ENCODE measurements at places on chromosomes 11 and 22.

GRCh38 chr11:68473693-68474092 is 13.1 kb downstream of the PPP6R3 start:
- DNase-seq, result no peak

DNA sequence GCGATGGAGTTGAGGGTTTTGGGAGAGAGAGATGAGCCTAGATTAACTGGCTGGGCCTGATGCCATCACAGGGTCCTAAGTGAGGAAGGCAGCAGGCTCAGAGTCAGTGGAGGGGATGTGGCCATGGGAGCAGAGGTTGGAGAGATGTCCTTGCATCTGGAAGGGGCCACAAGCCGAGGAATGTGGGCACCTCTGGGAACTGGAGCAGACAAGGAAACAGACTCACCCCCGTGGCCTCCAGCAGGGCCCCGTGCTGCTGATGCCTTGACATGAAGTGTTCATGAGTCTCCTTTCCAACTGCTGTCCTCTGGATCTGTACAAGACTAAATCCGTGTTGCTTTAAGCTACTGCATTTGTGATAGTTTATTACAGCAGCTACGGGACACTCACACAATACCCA is 49.2 kb downstream of the SHISAL1 start:
- no peak for DNase-seq

- no peak for DNase-seq
Measured at GRCh38 chr11:12845739-12846358, 163.3 kb upstream of the RASSF10 start.

DNA sequence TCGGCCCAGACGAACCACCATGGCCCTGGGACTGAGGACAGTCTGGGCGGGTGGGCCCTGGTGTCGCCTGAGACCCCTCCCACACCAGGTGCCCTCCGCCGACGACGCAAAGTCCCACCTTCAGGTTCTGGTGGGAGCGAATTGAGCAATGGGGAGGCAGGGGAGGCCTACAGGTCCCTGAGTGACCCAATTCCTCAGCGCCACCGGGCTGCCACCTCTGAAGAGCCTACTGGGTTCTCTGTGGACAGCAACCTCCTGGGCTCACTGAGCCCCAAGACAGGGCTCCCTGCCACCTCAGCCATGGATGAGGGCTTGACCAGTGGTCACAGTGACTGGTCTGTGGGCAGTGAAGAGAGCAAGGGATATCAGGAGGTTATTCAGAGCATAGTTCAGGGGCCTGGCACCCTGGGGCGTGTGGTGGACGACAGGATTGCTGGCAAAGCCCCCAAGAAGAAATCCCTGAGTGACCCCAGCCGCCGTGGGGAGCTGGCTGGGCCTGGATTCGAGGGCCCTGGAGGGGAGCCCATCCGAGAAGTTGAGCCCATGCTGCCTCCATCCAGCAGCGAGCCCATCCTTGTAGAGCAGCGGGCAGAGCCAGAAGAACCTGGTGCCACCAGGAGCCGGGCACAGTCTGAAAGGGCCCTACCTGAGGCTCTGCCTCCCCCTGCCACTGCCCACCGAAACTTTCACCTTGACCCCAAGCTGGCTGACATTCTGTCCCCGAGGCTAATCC is 2.8 kb downstream of the ARHGEF17 start:
- DNase-seq, result no peak

DNA sequence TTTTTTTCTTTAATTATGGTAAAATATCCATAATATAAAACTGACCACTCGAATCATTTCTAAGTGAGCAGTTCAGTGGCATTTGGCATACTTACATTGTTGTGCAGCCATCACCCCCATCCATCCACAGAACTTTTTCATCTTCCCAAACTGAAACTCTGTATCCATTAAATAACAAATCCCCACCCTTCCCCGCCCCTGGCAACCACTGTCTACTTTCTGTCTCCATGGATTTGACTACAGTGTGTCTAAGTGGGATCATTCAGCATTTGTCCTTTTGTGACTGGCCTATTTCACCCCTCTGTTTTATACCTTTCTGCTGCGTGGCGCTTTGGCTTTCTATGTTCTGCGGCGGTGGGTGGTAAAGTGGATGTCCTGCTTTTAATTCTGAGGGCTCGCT is 49.1 kb downstream of the RTN4R start:
- no peak for DNase-seq

DNA sequence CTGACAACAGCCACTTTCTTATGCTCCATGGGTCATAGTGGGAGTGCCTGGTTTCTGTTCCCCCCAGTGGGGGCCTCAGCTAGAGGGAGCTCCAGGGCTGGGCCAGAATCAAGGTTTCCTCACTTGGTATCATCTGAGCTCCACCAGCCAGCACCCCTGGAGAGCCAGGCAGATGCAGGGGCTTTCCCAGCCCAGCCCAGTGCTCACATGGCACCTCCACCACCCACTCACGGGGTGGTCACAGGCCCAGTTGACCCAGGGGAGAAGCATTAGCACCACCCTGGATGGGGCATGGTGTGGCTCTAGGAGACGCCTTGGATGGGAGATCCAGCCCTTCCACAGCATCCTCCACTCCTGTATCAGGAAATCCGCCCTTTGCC is 24.1 kb upstream of the WNT7B start:
- no peak for DNase-seq

DNA sequence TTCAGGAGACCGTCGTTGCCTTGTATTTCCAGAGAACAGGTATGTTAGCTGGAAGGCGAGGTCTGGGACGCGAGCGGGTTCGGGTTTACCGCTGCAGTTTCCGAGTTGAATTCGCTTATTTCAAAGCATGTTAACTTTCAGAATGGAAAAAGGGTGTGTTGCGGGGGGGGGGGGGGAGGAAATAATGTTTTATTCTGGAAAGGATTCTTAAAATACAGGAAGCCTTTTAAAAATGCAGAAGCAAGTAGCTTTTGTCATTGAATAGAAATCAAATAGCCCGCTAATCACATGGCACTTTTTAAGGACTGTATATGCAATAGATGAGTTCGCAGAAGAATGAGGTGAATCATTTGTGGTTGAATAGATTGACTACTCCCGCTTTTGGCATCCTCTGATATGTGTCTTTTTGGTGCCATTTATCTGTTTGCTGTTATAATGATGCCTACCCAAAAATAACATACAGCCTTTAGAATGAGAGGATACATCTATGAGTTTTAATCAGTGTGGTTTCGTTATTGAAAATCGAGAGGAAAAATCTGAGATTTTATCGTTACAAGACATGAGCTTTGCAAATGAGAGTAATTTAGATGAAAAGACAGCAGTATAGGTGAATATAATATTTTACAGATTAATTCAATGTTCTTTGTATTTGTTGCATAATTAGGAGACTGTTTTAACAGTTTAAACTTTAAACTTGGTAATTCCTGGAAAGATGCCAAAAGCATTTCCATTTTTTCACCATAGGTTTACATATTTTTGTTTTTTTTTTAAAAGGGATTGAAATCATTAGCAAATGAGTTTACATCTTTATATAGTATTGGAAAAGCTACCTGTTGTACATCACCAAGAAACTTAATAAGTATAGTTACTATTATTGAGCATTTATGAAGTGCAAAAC is 1.7 kb downstream of the PDE3B start:
- DNase-seq, result no peak

DNA sequence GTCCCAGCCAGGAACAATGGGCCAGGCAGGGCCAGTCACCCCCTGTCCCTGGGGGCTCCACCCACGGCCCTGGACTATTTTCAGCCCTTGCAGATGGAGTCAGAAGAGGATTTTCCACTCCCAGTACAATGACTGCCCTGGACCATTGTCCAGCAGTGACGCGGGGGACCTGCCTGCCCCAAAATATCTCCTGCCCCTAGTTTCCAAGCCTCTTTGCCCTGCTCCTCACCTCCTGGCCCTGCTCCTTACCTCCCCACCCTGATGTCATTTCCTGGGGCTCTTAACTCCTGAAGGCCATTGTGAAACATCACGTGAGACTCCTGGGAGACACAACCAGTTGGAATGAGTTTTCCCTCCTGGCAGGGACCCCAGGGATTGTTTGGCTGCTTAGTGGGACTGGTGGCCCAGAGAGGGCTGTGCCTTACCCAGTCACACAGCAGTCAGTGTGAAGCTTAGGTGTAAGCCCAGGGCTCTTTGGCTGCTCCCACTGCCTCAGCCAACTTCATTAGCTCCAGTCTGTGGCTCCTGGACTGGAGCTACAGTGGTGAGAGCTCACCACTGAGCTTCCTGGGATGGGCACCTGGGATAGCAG is 22.2 kb downstream of the P2RY2 start:
- DNase-seq, result no peak

DNA sequence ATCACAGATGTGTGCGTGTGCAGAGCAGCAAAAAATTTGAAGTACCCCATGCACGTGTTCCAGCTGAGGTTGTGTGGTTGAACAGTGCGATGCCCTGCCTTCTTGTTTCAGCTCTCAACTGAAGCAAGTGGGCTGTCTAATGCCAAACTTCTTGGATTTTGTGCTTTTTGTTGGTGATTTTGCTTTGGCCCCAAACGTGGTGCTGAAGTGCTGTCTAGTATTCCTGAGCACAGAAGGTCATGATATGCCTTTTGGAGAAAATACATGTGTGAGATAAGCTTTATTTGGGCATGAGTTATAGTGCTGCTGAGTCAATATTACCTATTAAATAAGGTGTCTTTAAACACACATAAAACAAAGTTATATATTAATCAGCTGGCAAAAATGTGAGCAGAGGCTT is 14.1 kb downstream of the YDJC start:
- no peak for DNase-seq

DNA sequence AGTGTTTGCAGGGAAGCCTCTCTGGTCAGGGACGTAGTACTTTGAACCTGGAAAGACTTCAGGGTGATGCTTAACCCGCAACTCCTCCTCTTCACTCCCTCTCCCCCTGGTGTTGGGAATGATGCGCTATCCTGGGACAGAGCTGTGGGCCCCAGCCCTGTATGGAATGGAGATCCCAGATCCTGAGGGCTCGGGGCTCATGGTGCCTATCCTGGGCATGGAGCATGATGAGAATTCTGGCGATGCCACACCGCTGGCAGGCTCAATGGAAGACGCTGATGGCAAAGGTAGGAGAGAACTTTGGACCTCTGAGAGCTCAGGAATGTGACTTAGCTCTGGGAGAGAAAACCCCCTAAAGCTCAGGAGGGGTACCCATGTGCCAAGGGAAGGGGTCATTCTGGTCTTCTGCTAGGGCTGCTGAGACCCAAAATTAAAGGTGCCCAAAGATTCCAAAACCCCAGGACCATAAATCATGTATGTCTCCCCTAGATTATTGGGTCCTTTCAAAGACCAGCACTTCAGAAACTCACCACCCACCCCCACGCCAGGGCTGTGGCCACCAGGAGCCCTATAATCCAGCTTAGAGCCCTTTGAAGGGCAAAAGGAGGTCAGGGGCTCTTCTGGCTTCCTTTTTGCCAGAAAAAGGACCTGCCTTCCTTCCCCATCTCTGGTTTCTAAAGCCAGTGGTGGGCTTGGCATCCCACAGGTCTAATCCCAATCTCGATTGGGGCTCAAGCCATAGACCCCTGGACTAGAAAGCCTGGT is 52.5 kb downstream of the BTG4 start:
- no peak for DNase-seq

- no peak for DNase-seq
Measured at GRCh38 chr22:19911540-19912270, 29.9 kb upstream of the COMT start.

GRCh38 chr11:17077240-17077519 is 287 bp downstream of the RPS13 start:
- no peak for DNase-seq

DNA sequence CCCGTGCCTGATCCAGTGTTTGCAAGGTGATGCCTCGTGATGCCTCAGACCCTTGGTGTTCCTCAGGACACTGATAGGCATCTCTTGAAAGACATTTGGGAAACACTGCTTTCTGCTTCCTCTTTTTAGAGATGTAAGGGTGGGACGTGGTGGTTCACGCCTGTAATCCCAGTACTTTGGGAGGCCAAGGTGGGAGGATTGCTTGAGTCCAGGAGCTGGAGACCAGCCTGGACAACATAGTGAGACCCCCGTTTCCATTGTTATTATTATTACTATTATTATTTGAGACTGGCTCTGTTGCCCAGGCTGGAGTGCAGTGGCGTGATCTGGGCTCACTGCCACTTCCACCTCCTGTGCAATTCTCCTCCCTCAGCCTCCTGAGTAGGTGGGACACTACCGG is 6.5 kb upstream of the SOX10 start:
- no peak for DNase-seq

DNA sequence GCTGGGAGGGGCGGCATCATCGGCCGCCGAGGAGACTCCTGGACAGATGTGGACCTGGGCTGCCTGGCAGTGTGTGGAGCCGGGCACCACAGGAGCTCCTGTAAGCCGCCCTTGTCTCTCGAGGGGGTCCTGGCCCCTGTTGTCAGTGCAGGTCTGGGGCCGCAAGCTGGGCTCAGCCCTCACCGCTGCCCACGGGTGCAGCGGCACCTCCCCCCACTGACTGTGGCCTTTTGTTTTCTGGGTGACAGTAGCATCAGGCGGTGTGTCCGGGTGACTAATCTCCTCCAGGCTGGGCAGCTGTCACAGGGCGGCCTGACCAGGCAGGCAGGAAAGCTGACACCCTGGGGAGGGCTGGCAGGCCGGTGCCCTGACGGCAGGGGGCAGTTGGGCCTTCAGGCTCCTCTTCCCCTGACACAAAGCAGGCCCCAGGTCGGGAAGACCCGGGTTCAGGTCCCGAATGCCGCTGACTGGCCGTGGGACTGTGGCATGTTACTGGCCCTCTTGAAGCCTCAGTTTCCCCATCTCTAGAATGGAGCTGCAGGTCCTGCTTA is 16.3 kb downstream of the DGKZ start:
- DNase-seq, result no peak

GRCh38 chr11:66316849-66317251 is at the start of gene CD248:
TSS of gene CD248 (minus strand) at chr11:66317044. CDS start at chr11:66317027, 17 bp downstream.
- no peak for DNase-seq

- DNase-seq, result no peak
Measured at GRCh38 chr22:26998129-26998528, 340.7 kb downstream of the MIAT start.

DNA sequence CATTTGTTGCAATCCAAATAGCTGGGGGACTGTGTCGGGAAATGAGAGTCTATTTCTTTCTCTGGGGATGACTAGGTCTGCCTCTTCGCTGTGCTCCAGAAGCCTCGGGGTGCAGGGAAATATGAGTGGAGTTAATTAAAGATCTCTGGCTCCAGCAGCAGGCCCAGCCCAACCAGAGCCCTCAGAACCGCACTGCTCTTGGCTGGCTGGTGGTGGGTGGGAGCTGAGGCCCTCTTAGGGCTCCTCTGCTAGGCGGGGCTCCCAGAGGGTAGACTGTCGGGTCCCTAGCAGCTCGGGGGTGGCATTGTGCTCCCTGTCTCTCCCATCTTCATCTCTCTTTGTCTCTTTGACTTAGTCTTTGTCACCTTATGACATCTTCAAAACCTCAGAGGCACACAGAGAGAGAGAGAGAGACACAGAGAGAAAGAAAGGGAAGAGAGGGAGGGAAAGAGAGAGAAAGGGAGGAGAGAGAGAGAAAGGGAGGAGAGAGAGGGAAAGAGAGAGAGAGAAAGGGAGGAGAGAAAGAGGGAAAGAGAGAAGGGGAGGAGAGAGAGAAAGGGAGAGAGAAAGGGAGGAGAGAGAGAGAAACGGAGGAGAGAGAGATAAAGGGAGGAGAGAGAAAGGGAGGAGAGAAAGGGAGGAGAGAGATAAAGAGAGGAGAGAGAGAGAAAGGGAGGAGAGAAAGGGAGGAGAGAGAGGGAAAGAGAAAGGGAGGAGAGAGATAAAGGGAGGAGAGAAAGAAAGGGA is 20.2 kb downstream of the MPPED1 start:
- DNase-seq, result no peak
